ENCODE measurements at places on chromosomes 5 and 9.

- DNase-seq = peak; percentile 72
Observed at GRCh38 chr9:33129886-33130881, 37.0 kb downstream of the B4GALT1 start.

GRCh38 chr9:137708590-137709284 lies 89.9 kb downstream of the EHMT1 start:
- no peak for DNase-seq

- peak; percentile 40 for DNase-seq
Observed at GRCh38 chr9:108257382-108257781, 598.4 kb downstream of the ACTL7B start.

DNA sequence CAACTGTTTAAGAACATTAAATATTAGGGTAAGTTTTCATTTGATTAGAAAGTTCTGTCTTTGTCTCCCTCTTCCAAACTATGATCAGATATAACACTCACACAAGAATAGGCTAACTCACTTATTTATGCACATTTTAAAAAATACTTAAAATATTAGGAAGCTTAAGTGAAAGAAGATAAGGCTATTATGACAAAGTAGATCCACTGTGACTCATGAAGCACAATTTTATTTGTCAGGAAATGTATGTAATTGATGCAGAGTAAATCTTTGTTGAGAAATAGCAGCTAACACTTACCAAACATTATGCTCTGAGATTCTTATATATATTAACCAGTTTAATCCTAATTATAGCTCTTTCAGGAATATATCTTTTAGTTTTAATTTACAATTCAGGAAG lies 560.6 kb downstream of the CSNK1G3 start:
- DNase-seq = no peak

- peak; percentile 62 for DNase-seq
Observed at GRCh38 chr9:117718085-117718484, 13.9 kb downstream of the TLR4 start.

- DNase-seq = no peak
Observed at GRCh38 chr5:66170195-66170919, 26.3 kb downstream of the SREK1 start.

DNA sequence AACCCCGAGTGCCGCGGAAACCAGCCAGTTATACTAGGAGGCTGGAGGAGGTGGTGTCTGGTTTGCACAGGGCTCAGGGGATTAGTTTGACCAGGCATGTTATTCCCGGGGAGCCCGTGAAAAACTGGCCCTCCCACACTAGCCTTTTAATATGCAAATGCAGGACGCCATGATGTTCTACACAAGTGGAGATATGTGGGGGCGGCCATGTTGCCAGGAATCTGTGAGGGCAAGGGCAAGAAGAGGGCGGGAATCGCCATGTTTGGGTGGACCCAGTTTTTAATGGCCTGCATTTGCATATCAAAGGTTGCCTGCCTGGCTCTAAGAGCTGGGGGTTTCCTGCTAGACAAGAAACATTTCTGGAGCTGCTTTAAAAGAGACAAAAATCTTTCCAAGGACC lies 940.7 kb downstream of the CDH18 start:
- no peak for DNase-seq

DNA sequence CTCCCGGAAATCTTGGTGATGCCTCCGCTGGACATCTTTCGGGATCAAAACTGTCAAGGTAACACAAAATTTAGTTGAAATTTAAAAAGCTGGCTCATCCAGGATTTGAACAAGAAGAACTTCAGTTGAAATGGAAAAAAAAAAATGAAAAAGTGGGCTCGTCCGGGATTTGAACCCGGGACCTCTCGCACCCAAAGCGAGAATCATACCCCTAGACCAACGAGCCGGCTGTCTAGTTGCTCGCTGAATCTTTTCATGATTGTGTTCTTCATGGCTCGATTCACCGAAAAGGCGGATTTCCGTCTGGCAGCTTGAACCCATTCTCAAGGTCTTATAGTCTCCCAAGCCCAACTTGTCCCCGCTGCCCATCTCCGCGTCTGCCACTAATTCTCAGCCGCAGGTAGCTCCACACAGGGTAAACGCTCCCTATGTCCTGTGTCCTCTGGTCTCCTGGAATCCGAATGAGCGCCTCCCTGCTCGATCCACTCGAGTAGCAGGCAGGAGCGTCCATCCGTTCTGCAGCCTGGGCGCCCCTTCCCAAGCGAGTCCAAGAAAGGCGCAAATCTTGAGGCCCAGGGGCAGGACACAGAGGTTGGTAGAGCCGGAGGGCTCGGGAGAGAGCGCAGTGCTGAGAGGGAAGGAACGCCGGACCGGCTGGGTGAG lies 16.2 kb downstream of the TRIM7 start:
- DNase-seq = peak; percentile 87

- DNase-seq = no peak
Observed at GRCh38 chr9:99731950-99732349, 89.7 kb upstream of the NR4A3 start.

GRCh38 chr9:111632060-111632459 lies 926 bp downstream of the DNAJC25 start:
- DNase-seq = peak; percentile 24

DNA sequence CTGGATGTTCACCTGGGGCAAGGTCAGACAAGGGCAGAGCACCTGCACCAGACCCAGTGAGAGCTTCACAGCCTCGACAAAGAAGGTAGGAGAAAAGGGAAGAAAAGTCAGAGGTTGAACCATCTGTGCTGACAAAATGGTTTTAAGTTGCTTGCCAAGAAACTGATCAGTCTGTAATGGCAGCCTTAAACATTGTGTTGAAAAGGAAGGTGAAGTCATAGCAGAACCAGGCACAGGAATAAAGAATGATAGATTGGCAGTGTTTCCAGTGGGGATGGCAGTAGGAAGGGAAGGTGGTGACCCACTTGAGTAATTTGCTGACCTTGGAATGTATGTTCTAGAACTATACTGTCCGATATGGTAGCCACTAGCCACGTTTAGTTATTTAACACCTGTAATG lies 34.2 kb downstream of the HTR4 start:
- no peak for DNase-seq

All from mesenchymal stem cell (in vitro differentiated cells and primary cell).